ENCODE measurements at places on chromosomes 6 and 20. TPM values are rescaled to one million over a fixed set of nuclear protein-coding genes. Genes with fewer than 3 reads are reported as not detected.

DNA sequence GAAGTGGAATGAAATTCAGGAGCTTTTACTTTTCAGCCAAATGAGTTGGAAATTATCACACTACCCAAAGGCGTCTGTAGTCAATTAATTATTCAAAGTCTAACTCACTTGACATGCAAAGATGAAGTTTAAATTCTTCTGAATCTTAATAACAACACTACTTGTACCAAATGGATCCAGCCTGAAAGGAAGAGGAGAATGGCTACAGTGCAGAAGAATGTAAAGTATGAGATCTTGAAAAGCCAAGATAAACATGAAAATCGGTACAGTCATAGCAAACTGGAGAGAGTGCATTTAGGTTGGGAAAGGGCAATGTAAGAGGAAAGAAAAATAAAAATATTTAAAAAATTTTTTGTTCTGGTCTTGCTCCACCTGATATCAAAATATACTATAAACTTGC is 195.5 kb downstream of the SIM1 start:
- DNase-seq, result peak; percentile 33

GRCh38 chr6:164825386-164825785 is 484.0 kb downstream of the C6orf118 start:
- peak; percentile 23 for DNase-seq

The GSTA2 gene
- not detected for total RNA-seq

- no peak for DNase-seq
Observed at GRCh38 chr6:42280966-42281533, 63.4 kb upstream of the MRPS10 start.

GRCh38 chr6:113978084-113978675 is 7.2 kb upstream of the HDAC2 start:
- no peak for DNase-seq

DNA sequence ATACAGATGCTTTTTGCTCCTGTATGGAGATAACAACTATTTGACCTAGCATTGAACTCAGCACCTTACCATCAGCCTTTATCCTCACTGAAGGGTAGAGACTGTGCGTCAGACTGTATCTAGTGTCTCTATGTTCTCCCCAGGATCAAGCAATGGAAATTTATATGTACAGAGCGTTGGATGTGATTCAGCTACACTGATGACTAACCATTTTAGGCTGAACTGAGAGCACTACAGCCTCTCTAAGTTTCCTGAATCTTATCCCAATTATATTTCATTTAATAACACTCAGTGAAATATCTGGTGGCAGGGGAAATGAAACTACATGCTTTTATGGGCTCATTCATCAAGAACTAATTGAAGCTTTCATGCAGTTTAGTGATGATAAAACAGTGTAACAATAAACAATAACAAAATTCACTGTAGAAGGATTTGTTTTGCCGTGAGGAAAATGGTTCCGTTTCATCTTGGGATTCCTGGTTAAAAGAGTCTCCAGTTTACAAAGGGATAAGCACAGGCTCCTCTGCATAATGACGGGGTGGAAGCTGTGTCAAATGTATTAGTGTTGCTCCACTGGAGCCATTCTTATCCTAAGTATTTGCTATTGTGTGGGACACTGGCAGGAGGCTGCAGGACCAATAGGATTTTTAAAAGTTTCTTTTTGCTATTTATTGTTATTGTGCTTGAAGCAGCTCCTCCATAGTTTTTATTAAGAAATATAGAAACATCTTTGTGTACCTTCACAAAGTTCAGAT is 567.6 kb upstream of the MMS22L start:
- DNase-seq, result peak; percentile 7

GRCh38 chr6:79296211-79296610 is 61.7 kb upstream of the HMGN3 start:
- peak; percentile 41 for DNase-seq

GRCh38 chr6:125188037-125188436 is 34.5 kb downstream of the TPD52L1 start:
- DNase-seq, result no peak

The EEF1A2 gene
- 463 TPM for total RNA-seq

- no peak for DNase-seq
Observed at GRCh38 chr20:53304146-53304545, 289.5 kb downstream of the ZNF217 start.
